HTR-8/SVneo (cell line): ENCODE measurements at places on chromosomes 6 and 20.
A peak's percentile ranks its signal among the peaks of the same experiment; 100 is the strongest.

GRCh38 chr6:116072368-116072767, 11.7 kb upstream of the FRK start:
- no peak for DNase-seq

- DNase-seq, result no peak
Observed at GRCh38 chr20:59902470-59902869, 31.0 kb downstream of the SYCP2 start.

- DNase-seq, result peak; percentile 65
Observed at GRCh38 chr6:35096129-35096862, 44.8 kb downstream of the TCP11 start.

GRCh38 chr6:141540207-141540606, 592.5 kb upstream of the GJE1 start:
- no peak for DNase-seq

DNA sequence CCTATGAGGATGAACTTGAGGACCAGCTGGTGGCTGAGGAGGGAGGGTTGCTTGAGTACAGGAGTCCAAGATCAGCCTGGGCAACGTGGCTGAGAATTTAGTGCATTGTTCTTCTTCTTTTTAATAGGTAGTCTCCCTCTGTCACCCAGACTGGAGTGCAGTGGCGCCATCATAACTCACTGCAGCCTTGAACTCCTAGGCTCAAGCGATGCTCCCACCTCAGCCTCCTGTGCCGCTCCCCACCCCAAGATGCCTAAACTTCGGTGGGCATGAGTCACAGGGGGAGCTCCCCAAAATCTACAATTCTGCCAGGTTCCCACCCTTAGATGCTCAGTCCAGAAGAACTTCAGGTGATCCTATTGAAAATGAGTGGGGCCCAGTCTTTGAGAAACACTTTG, 21.4 kb downstream of the FAM50B start:
- DNase-seq, result no peak

- peak; percentile 77 for DNase-seq
Observed at GRCh38 chr20:371755-372542, 8.6 kb upstream of the TRIB3 start.

DNA sequence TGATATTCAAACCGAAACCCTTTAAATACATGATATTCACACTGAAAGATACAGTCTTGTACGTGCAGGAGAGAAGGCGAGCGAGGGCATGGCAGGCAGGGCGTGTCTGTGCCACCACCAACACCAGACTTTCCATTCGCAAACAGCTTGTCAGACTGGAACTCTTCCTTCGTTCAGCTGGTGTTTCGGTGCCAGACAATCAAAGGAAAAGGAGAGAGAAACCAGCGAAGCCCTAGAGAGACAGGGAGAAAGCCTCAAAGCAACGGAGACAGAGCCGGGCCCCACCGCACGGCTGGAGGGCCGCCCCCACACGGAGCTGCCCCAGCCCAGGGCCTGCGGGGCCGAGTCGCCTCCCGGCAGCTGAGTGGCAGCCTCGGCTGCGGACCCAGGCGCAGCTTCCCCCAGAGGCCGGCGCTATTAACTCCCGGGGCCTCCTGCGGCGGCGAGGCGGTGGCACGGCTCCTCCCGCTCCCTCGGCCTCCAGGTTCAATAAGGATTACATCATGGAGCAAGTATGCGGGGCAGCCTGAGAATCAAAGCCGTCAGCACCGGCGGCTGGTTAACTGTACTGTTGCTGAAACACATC, 32.1 kb upstream of the NR2E1 start:
- peak; percentile 73 for DNase-seq

GRCh38 chr6:160462551-160463109, 114.5 kb downstream of the SLC22A3 start:
- DNase-seq, result peak; percentile 29

- no peak for DNase-seq
Observed at GRCh38 chr20:25150016-25150415, 45.5 kb upstream of the ENTPD6 start.

DNA sequence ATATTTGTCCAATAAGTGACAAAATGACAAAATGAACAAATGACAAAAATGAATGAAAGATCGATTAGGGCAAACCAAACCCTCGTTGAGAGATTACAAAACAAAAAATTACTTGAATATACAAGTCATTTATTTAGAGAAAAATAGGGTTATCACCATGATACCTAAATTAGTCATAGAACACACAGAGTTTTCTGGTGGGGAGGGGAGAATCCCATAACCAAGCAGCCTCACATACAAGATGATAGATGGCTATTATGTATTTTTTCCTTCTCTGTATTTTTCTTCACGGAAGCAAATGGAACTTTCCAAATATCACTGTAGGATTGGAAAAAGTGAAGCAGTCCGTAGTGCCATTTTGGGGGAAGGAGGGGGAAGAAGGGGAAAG, 28.5 kb upstream of the BMP6 start:
- DNase-seq, result no peak

- no peak for DNase-seq
Observed at GRCh38 chr6:154538640-154539191, 28.2 kb upstream of the CNKSR3 start.

- DNase-seq, result no peak
Observed at GRCh38 chr6:154938221-154938580, 56.9 kb upstream of the TIAM2 start.

GRCh38 chr6:71733970-71734899, 152.1 kb upstream of the RIMS1 start:
- no peak for DNase-seq

- DNase-seq, result no peak
Observed at GRCh38 chr6:73797861-73798260, 101.9 kb downstream of the CD109 start.

DNA sequence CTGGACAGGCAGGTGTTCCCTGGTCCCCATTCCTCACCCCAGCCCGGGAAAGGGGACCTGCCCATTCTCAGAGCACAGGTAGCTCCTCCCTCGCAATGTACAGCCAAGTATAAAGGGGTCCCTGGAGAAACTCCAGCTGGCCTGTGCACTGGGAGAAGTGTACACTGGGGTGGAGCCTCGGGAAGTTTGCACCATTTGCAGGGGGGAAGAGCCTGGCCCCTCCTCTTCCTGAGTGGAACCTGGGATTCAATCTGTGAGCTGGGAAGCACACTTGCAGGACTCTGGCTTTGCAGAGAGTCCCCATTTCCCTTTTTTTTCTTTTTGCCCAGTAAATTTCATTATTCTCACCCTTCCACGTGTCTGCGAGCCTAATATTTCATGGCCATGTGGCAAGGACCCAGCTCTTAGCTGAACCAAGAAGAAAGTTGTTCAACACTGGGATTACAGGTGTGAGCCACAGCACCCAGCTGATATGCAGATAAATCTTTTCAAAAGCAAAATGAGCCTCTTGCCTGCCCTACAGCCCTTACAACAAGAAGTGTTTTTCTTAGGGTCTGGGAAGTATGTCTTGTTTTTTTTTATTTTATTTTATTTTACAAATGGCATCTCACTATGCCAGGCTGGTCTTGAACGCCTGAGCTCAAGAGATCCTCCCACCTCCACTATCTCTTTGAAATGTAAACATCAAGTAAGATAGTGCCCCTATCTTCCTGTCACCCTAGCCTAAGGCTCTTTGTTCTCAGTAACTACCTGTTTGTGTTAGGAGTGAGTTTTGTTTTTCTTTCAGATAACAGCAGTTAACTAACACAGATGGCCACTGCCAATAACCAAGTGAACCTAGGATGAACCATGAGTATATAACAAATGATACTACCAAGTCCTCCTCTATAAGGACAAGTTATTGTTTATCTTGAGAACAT, 9.3 kb upstream of the RNGTT start:
- DNase-seq, result no peak

GRCh38 chr6:158047127-158047518, 65.5 kb downstream of the SYNJ2 start:
- DNase-seq, result no peak

GRCh38 chr6:169862892-169863525, 111.6 kb downstream of the ERMARD start:
- no peak for DNase-seq
